Kasumi-1 (cell line): ENCODE measurements at places on chromosomes 3 and 15.

DNA sequence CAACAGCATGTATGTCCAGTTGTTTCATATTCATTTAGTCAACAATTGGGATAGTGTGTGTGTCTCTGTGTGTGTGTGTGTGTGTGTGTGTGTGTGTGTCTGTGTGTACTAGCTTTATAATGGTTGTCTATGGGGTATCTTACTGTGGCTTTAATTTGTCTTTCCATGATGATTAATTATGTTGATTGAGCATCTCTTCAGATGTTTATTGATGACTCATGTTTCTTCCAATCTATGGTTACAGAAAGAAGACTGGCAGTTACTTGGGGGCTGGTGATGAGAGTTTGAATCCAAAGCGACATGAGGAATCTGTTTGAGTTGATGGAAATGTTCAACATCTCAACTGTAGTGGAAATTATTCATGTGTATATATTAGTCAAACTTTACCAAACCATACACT is 440.1 kb downstream of the ZNF385D start:
- DNase-seq = no peak

DNA sequence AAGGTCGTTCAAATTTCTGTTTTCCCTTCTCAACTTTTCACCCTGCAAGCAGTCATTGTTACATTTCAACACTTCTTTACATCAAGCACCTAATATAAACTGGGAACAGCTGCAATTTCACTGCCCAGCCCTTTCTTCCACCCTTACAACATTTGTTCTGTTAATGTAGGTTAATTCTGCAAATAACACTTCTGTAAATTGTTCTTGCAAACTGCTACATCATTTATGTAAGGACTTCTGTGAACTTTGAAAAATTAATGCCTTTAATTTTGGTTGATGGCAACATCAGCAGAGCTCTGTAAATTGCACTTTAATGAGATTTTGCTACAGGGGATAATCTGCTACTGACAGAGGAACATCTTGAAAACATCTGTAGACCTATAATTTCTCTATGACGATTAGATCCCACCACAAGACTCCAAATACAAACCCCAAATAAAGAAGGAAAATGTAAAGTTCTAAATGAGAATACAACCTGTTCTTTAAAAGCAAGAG is 93.5 kb downstream of the ZIC4 start:
- DNase-seq = no peak

GRCh38 chr3:69806735-69807438 is 67.6 kb downstream of the MITF start:
- no peak for DNase-seq

GRCh38 chr15:73030122-73030679 is 22.1 kb upstream of the NEO1 start:
- DNase-seq = no peak

GRCh38 chr3:193560091-193560490 is 5.4 kb upstream of the ATP13A4 start:
- no peak for DNase-seq

GRCh38 chr3:172627057-172627809 is 83.6 kb downstream of the NCEH1 start:
- no peak for DNase-seq

DNA sequence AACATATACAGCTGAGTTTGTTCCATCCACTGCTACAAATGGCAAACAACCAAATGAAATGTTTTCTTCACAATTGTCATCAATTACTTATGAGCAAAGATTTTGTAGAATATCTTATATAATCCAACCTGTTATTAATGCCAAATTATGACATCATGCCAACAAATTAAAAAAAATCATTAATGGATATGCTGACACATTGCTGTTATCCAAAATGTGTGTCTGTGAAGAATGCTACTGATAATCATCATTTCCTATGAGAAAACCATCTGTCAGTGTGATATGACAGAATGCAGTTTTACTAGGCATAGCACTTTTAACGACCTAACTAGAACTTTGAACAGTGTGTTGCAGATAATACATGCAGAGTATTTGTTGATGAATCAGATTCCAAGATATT is 556.5 kb upstream of the KCNMB2 start:
- DNase-seq = no peak

GRCh38 chr3:146953511-146953981 is 348.4 kb upstream of the PLSCR5 start:
- no peak for DNase-seq
